ENCODE measurements at places on chromosomes 16 and 17. TPM values are rescaled to one million over a fixed set of nuclear protein-coding genes. Genes with fewer than 3 reads are reported as not detected.

- H3K36me3 ChIP-seq: no peaks in the 10 kb centered on the region
- H3K4me1 ChIP-seq: no peaks in the 10 kb centered on the region
- H3K27ac ChIP-seq: no peak overlapping the region
- no peak for DNase-seq
Observed at GRCh38 chr17:61002316-61002736, 324.7 kb downstream of the BCAS3 start.

GRCh38 chr17:69551212-69552010 lies 136.9 kb downstream of the MAP2K6 start:
- H3K27me3 ChIP-seq: no peaks in the 10 kb centered on the region
- H3K27ac ChIP-seq: peak overlapping the region; percentile 50
- H3K36me3 ChIP-seq: no peaks in the 10 kb centered on the region
- H3K4me1 ChIP-seq: peaks cover 7% of the 10 kb centered on the region
- H3K4me3 ChIP-seq: no peak overlapping the region

The ZNF750 gene
- polyA plus RNA-seq: 5.5 TPM

DNA sequence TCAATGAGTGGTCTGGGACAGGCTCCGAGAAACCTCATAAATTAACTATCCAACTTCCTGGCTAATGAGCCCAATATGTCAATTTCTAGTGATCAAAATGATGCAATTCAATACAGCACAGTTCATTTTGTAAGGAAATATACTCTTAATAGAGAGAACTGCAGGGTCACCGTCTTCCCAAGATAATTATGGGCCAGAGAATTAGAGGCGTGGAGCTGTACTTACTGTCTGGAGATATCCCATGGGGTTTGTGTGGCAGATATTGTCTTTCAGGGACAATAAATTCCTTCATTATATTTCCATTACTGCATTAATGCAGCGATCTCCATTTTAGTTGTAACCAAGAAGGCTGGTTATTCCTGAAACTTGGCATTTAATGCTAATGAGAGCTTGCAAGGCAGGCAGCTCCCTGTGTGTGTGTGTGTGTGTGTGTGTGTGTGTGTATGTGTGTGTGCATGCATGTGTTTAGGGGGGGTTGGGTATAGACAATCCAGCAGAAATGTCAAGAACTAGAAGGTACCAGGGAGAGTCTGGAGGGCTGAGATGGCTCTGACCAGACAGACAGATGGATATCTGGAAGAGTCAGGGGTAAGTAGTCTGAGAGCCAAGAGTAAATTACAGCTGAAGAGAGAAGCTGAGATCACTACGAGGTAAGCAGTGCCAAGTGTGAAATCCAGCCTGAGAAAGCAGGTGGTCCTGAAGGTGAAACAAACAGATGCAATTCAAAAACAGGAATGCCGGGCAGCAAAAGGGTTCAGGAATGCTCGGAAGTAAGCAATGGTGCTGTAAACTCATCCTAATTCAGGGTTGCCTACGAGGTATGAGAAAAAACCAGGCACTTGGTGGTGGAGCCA lies 393.0 kb downstream of the CA10 start:
- DNase-seq: no peak
- no peak overlapping the region for H3K27ac ChIP-seq
- H3K36me3 ChIP-seq: no peaks in the 10 kb centered on the region

GRCh38 chr16:31451681-31452351 lies 7.5 kb upstream of the ARMC5 start:
- DNase-seq: no peak
- no peaks in the 10 kb centered on the region for H3K27me3 ChIP-seq
- H3K4me3 ChIP-seq: no peak overlapping the region
- no peaks in the 10 kb centered on the region for H3K36me3 ChIP-seq

GRCh38 chr17:72236980-72237633 lies 116.3 kb downstream of the SOX9 start:
- H3K27ac ChIP-seq: no peak overlapping the region
- no peaks in the 10 kb centered on the region for H3K36me3 ChIP-seq
- no peaks in the 10 kb centered on the region for H3K4me1 ChIP-seq
- H3K27me3 ChIP-seq: peaks cover 14% of the 10 kb centered on the region
- DNase-seq: no peak
- H3K4me3 ChIP-seq: no peak overlapping the region

Data from keratinocyte (primary cell).